Stimulated activated CD4-positive, alpha-beta T cell treated with anti-CD3 and anti-CD28 coated beads, Interleukin-2, amount 100 ng/mL, for 24 hours (primary cell): ENCODE measurements at places on chromosomes 6 and 20.

GRCh38 chr6:170132561-170132991 lies 158.3 kb downstream of the DLL1 start:
- DNase-seq: no peak

GRCh38 chr20:38805958-38806854 lies 709 bp downstream of the PPP1R16B start:
- peak; percentile 46 for DNase-seq

DNA sequence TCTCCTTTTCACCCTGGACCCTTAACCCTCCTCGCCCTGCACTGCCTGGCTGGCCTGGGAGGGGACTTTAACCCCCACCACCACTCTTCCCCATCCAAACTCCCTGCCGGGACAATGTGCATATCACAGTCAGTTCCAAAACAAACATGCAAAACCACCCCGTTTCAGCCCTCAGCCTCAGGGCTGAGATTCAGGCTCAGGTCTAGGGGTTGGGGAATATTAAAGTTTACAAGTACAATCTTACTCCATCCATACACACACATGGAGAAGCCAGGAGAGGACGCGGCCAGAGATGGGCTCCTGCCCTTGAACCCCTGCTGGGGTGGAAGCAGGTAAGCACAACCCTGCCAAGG lies 534 bp downstream of the KIAA1755 start:
- no peak for DNase-seq

DNA sequence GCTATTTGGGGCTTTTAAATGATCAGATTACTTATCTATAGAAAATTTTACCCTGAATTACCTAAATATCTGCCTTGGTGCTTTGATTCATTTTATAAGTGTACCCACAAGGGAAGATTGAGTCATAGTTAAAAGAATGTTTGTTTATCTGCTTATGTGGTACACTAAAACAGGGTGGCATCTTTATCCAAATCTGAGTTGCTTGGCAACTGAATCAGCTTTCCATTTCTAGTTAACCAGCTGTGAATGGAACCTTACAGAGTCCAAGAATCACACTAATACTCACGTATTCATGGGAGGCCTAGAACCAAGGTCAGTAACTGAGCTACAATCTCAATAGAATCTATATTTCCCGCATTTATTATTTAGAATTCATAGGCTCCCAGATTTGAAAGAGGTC lies 44.0 kb upstream of the CAP2 start:
- no peak for DNase-seq

DNA sequence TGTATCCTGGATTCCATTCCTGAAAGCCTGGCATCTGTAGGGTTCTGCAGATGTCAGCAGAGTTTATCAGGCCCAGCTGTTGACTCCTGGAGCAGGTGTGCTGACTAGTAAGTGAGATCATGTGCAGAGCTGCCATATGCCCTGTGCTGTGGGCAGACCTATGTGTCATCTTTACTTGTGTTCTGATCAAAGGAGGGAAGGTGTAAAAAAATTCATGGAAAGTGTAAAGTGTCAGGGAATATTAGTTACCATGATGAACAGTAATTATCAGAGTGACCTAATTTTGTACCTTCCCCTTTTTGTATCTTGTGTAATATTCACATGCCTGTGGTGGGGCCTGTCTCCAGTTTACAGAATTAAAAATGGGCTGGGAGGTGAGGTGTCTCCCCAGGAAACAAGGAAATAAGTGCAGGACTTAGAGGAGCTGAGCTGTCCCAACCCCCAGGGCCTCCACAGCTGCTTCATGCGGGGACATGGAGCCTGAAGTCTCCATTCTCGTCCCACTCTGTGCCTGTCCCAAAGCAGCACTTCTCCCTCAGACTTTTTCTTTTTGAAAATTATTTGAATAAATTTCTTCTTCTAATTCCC lies 148.2 kb upstream of the GGTLC1 start:
- no peak for DNase-seq

DNA sequence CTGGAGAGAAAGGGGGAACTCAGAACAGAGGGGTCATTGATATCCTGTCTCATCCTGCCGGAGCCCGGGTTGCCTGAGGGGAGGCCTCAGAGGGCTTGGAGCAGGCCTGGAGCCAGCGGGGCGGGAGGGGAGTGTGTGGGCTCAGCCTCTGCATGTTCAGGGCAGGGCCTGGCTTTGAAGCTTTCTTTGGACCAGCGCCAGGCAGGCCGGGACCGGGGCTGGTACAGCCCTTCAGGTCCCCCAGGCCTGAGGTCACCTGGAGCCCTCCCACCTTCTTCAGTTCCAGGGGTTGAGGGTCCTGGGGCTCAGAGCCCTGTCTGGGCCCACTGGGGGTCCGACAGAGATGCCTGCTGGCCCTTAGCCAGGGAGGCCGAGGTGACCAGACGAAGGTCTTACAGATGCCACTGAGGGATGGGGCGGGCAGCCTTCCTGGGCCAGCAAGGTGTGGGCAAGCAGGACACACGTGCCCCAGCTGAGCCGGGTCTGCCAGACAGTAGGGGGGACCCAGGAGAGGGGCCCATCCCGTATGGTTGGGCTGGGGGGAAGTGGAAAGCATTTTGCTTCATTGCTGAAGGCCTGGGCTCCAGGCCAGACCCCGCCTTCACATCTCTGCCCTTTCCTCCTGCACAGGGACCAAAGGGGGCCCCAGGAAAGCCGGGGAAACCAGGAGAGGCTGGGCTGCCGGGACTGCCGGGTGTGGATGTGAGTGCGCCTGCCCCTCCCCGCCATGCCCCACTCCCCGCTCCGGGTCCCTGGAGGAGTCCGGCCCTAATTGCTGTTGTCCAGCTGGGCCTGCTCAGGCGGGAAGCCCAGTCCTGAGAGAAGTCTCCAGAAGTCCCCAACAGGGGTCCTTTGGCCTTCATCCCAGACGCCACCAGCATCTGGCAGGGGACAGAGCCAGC lies 2.0 kb downstream of the COL9A3 start:
- DNase-seq: no peak

- no peak for DNase-seq
These were observed 1.5 kb downstream of the ROMO1 start for GRCh38 chr20:35700625-35701148.
